ENCODE measurements at places on chromosomes 5 and 9.

DNA sequence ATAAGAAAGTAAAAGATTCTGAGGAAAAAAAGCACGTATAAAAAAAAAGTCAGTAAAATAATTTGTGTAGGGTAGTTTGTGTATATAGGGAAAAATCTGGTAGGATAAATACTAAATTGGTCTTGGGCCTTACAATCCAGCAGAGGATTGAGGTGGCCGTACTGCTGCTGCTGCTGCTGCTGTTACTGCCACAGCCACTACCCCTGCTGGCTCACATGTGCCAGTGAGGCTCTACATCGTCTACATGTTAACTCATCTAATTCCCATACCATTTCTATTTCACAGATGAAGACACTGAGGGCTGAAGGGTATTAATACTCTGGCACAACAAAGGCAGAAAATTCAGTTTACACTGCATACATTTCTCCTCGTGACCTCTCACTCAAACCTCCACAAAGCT lies 928.5 kb downstream of the TLE4 start:
- DNase-seq, result no peak

DNA sequence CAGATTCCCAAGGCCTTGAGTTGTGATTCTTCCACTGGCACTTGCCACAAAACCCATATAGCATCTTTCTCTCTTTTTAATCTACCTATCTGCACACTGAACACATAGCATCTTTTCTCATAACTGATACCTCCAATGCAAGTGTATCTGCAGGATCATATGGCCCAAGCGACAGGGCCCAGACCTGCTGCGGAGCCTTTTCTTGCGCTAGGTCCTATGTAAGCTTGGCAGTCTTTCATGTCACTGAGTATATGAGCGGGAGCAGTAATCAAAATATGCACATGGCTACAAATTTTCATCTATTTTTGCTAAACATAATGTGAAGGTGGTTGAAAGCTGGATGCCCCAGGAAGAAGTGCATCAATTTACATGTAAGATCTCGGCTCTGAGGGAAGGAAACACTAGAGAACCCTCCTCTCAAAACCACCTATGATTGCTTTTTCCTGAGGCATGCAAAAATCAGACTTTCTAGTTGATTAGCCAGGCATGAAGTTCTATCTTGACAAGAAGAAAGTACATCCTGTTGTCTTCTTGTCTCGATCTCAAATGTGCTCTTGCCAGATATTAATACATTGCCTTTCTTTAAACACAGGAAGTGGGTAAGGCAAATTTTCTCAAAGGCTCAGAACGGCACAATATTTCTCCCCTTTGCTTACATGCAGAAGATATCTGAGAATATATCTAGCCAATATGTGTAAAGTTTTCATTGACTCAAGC lies 26.9 kb upstream of the CEMIP2 start:
- no peak for DNase-seq

- no peak for DNase-seq
These were observed 139.7 kb downstream of the LRRC70 start for GRCh38 chr5:62718324-62718723.

DNA sequence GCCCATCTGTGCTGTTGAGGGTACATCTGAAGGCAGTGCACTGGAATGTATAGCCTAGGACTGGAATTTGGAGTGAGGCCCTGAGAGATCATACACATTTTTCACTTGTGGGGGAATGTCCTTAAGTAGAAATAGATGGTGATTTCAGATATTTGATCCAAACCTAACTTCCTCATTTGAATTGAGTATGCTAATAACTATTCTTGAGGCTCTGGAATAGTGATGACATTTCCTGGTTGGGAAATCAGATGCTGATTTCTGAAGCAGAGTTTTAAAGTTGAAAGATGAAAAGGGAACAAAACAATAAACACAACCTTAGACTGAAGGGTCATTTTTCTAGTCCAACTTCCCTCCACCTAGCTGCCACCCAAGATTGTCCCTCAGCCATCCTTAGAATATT lies 163.0 kb upstream of the CCDC152 start:
- no peak for DNase-seq
